Hematopoietic multipotent progenitor cell (in vitro differentiated cells): ENCODE measurements at places on chromosomes 13 and 19. TPM values are rescaled to one million over a fixed set of nuclear protein-coding genes. Genes with fewer than 3 reads are reported as not detected.

EFNA2 gene
- total RNA-seq: not detected

TNFSF9 gene
- total RNA-seq: 2.2 TPM

IRGC gene
- total RNA-seq: not detected

KLK7 gene
- not detected for total RNA-seq

CRLF1 gene
- total RNA-seq: not detected

UNC13A gene
- total RNA-seq: under 0.01 TPM
